Hematopoietic multipotent progenitor cell treated with erythropoietin and hydrocortisone succinate and interleukin-3 and kit ligand, for 4 days (in vitro differentiated cells): ENCODE measurements at places on chromosomes 11 and 22.

GRCh38 chr22:49958931-49959781 is 1.4 kb upstream of the PIM3 start:
- no peak for DNase-seq

DNA sequence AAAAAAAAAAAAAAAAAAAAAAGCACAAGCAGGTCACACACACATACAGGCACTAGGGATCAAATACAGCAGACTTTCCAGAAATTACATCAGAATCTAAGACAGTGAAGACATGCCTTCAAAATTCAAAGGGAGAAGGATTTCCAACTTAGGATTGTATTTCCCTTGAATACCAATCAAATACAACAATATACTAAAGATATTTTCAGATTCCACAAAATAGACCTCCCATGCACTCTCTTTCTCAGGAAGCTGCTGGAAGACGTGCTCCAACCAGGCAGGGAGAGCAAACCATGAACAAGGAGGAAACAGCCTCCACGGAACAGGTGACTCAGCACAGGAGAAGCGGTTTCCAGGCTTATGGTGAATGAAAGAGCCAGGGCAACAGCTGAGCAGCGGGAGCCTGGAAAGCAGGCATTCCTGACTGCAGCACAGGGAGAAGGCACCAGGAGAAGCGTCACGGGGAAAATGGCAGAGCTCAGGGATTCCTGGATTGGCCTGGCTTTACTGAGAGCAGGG is 32.0 kb downstream of the TMEM184B start:
- no peak for DNase-seq

DNA sequence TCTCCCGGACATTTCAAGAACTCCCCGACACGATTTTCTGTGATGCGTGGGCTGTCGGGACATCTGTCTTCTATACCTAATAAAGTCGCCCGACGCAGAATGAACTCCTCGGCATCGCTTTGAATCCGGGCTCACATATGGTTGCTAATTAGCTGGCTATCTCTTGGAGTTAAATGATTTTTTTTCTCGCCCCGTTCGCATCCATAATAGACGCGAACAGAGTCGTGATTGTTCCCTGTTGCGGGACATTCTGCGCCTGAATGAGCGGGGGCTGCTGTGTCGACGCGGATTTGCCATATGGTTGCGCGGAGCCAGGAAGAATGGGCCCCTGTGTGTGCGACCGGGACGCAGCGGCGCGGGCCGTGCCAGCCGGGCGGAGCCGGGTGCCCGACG is 16.4 kb downstream of the CDKN1C start:
- no peak for DNase-seq

- peak; percentile 79 for DNase-seq
These were observed 4.3 kb downstream of the GRK2 start for GRCh38 chr11:67270256-67271204.

DNA sequence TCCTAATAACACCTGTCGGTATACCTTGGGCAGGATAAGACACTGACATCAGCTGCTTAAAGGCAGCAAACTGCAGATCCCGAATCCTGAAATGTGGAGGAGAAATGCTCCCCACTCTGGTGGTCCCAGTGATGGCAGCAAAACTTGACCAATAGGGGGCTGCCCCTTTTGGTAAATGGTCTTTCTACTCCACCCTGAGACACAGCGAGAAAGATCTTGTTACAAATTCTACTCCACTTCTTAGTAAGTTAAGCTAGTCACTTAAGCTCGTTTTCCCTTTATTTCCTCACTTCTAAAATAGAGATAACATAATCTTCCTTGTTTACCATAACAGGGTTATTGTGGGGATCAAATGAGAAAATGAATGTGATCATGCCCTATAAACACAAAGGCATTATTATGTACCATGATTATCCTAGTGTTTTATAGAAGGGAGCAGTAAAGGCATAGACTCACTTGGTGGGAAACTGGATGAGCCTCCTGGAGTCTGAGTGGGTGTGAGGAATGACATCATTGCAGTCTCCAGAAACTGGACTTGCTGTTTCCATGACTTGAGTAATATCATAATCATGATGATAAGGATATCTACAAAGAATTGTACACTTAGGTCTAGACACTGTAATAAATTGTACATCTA is 50.9 kb downstream of the ENDOD1 start:
- DNase-seq: no peak

DNA sequence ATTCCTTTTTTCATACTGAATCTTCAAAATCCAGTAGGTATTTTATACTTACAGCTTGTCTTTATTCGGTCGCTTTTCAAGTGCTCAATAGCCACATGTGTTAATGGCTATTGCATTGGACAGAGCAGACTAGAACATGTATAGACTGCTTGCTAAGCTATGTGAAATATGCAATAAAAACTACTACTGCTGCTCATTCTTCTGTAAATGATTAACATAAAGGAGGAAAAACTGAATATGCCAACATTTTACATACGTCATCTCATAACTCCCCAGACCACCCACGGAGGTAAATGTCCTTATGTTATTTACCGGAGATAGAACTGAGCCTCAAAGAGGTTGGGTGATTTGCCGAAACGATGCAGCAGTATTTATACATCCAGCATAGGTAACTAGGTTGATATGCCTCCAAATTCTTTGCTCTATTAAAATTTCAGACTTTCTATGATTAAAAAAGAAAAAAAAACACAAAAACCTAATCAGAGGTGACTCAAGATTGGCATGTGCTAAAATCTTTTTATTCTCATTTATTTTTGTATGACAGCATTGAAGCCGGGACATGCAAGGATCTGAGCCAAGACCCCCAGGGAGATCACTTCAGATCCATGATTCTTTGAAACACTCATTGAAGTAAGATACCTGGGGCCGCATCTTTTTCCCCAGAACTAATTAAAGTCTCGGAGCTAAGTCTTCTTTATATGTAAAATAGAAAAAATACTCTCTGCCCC is 78.5 kb upstream of the OR5AK2 start:
- DNase-seq: no peak

DNA sequence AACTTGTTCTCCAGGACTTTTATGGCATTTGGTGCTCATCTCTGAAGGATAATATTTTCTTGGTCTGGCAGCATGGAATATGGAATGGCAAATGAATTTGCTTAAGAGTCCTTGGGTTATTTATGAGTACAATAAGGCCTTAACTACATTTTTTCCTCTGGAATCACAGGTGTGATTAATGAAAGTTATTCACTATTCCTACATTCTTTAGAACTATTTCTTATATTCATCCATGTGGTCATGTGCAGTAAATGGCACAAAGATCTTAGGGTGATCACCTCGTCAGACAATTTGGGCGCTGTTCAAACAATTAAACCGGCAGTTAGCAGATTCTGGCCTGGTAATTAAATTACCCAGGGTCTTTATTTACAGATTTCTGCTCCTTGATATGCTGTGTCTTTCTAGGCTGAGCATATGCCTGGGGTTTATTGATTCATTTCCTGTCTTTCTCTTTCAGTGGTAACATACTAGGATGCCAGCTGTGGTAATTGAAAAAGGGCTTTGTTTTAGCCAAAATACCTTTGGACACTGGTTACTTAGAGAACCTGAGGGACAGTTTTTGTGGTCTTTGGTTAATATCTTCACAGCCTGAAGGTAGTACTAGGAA is 31.6 kb downstream of the SIK2 start:
- peak; percentile 19 for DNase-seq

- DNase-seq: no peak
These were observed 1046.3 kb downstream of the BRD1 start for GRCh38 chr22:48781391-48781790.

DNA sequence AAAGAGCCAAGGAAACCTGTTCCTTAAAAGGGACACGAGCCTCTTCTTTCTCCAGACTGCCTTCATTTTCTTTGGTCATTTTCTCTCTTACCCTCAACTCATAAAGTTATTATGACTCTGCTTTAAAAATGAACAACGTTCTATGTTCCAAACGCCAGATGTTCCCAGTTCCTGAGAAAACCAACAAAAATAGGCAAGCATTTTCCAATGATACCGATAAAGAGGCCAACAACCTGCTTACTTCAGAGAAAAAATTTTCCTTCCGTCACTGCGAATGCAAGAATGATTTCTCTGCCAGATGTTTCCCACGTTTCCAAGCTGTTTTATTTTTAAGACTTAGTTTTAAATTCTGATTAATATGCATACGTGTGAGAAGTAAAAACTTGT is 315 bp upstream of the TRPC6 start:
- no peak for DNase-seq

DNA sequence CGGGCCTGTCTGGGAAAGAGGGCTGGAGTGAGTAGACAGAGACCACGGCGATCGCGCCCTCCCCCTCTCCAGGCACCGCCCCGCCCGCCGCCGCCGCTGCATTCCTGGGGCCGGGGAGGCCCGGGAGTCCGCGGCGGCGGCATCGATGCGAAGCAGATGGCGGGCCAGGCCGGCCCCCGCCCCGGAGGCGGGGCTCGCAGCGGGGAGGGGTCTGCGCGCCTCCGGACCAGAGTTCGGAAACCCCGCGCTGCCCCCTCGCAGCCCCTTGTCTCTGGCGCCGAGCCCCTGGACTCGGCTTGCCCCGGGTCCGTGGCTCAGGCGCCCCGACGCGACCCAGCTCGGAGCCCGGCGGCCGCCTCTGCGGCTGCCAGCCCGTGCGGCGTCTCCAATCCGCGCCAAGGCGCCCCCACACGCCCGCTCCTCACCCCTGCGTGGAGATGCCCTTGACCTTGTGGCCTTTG is 1.3 kb downstream of the SCARF2 start:
- no peak for DNase-seq

GRCh38 chr11:44243595-44244343 is 66.2 kb downstream of the ALX4 start:
- DNase-seq: no peak

DNA sequence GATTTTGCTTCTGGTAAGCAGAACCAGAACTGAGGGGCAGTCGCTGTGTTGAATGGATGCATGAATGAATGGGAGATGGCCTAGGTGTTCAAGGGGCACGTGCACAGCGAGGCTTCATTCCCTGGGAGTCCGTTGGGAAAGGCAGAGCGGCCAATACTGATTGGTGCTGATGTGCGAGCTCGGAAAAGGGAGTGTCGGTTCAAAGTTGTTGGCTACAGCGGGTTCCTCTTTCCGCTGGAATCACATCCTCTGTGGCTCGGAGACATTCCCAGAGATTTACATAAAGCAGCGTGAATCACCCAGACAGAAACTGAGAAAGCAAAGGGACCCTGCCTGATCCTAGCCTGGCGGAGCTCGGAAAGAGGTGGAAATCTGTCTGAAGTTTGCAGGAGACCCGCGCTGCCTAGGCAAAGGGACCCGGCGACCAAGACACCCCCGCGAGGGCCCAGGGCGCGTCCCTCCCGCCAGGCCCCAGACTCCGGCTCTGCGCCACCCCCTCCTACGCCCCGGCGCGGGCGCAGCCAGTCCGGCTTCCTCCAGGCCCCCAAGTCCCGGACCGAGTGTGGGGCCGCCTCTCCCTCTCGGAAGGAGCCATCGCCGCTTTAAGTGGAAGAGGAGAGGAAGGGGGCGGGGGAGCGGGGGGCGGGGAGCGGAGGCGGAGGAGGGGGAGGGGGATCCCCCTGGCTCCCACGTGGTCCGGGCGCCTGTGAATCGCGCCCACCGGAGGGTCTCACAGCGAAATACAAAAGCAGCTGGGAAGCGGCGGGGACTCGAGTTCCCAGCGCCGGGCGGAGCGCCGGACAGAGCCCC is at the start of gene FJX1:
FJX1 (plus strand) TSS at position 774 of the 810 bp plus-strand sequence. CDS start 177 bp downstream, outside the sequence.
- DNase-seq: peak; percentile 73

GRCh38 chr11:69213964-69214363 is 58.2 kb downstream of the SMIM38 start:
- no peak for DNase-seq
